ENCODE measurements at places on chromosomes 5 and 9.

- DNase-seq: no peak
Measured at GRCh38 chr5:109792613-109793012, 102.9 kb downstream of the MAN2A1 start.

DNA sequence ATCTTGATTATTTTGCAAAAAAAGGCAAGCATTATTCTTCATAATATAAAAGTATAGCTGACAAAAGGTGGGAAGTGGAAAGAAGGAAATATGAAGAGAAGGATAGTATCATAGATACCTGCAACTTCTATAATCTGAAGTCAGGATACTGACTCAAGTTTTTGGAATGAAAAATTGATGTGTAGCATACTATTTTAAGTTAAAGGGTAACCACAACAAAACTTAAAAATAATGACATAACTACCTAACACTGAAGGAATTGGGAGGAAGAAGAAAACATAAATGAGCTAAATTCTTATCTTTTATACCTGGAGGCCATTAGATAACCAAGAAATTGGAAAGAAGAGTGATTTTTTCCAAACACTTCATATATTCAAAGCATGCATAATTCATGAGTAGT lies 51.8 kb upstream of the TLE1 start:
- DNase-seq: no peak

GRCh38 chr5:120463991-120464626 lies at the start of gene PRR16:
PRR16 (plus strand) TSS chr5:120464300.
- DNase-seq: peak; percentile 6

GRCh38 chr5:145536133-145536532 lies 299.0 kb downstream of the PRELID2 start:
- no peak for DNase-seq

DNA sequence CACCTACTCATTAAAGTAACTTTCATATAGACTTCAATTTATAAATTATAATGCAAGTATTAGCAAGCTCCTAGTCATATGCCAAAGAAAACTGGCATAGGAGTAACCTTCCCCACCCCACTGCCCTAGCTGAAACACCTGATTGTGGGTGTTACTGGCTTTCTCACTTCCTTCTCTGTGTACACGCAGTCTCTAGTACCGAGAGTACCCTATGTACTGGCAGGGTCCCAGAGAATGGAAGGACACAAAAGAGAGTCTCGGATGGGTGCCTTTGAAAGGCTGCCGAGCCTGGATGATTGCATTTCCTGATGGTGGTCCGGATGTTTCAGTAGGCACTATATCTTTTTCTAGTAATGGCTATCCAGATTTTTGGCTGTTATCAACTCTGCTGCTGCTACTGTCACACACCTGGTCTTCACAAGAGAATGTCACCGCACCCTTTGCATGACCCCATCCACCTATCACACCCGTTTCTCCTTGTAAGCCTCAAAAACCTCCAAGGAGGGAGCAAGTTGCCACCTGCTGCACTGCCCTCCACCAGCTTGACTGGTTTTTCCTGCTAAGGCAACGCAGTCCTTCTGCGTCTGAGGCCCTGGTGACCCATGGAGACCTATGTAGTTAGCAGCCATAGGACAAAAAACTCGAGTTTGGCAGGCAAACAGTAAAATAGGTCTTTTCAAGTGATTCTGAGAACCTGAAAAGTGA lies 53.8 kb upstream of the CLINT1 start:
- DNase-seq: no peak

DNA sequence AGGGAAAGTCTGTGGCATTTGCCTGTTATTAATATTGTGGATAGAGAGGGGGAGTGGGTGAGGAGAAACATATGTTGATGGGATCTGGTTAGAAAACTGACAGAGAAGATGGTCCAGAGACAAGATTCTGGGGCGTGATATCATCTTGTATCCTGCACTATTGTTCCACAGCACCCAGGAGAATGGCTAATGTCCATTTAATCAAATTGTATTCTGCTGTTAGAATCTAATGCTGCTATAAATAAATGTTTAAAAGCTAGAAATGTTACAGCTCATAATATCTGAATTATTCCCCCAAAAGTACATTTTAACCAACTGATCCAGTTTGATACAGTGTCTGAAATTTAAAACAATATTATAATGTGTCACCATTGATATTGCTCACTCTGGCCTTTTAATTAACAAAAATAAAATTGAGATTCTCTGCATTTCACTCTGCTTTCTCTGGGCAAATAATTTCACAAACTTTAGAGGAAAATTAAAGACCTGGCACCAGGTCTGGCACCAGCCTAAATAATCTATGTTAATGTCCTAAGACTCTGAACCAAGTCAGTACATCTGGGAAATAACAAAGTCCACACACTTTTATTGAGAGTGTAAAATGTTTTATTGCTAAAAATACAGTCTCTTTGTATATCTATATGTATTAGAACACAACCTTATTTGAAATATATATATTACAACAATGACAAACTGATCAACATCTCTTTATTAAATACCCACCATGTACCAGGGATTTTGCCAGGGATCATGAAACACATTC lies 18.8 kb downstream of the HTR4 start:
- no peak for DNase-seq

- no peak for DNase-seq
Measured at GRCh38 chr9:97559111-97559514, 57.6 kb downstream of the TMOD1 start.

DNA sequence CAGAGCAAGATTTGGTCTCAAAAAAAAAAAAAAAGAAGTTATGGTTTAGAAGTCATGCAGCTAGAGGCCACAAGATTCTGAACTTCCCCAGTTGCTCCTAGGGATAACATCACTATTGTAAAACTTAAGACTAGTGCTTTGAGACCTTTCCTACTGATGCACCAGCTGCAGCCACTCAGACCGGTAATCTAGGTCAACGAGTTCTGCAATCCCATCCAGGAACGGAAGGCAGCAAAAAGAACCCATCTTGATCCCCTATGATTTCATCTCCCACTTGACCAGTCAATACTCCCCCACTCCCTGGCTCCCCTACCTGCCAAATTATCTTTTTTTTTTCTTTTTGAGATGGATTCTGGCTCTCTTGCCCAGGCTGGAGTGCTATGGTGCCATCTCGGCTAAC lies 46.9 kb upstream of the TTC39B start:
- DNase-seq: no peak

DNA sequence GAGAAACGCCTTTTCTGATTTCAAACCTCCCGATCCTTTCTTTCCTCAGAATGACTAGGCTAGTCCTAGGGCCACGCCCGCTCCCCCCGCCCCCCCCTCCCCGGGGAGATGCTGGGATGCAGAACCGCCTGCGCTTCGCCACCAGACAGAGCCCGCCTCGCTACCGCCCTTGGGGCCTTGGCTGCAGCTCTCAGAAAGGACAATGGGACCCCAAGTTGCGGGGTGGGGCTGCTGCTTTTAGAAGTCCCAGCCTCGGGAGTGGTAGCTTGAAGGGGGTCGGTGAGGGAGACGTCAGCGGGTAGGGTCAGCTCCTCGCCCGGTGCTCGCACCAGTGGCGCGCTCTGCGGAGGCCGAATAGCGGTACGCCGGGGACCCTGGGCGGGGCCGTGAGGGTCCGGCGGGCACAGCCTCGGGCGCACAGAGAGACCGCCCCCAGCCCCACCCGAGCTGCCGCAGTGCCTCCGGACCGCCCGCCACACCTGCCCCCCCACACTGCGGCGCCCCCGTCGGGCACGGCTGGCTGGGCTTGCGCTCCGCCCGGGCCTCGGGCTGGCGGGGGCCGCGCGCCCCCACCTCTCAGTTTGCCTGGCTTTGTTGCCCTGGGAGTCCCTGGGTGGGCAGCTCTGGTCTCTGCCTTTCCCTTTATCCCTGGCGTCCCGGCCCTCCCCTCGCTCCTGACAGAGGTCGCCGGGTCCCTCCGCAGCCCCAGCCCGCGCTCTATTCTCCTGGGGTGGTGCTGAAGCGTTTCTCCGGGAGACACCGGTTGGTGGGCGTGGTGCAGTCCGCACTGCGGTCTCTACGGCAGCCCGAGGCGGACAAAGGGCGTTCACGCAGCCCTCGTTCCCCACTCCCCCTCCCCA lies 1.2 kb downstream of the MAP1B start:
- DNase-seq: peak; percentile 13

DNA sequence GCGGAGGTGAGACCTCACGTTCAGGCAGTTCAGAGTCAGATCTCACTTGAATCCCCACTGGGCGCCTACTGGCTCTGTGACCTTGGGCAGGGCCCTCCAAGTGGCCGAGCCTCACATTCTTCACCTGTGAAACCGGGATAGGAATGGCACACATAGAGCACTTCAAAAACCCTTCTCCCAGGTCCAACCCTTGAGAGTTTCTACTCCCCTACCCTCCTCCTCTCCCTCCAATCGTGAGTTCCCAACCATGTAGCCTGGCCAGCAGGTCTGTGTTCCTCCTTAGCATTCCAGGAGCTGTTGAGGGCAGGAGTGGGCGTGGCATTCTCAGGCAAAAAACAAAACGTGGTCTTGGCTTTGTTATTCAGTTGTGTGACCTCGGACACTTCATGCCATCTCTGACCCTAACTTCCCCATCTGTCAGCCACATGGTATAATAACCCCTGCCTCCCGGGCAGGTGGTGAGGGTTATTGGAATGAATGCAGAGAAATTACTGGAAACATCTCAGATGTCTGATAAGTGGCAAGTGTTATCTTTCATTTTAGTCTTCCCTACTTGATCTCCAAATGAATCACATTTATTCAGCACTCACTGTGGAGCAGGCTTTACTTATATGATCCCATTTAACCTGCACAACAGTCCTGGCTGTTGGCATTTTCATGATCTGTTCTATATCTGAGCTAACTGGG lies 112.8 kb upstream of the BOD1 start:
- no peak for DNase-seq

DNA sequence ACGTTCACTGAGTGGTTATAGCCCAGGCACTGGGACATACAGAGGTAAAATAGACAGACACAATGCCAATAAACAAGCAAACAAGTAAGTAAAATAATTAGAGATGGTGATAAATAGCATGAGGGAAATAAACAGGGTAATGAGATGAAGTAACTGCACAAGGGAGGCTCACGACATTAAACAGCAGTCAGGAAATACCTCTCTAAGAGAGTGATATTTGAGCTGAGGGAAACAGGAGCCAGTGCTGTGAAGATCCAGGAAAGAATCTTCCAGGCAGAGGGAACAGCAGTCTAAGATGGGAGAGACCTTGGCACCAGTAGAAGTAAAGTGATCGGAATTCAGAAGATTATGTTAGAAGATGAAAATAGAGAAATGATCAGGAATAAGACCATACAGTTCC lies 279.4 kb downstream of the HINT1 start:
- DNase-seq: no peak

DNA sequence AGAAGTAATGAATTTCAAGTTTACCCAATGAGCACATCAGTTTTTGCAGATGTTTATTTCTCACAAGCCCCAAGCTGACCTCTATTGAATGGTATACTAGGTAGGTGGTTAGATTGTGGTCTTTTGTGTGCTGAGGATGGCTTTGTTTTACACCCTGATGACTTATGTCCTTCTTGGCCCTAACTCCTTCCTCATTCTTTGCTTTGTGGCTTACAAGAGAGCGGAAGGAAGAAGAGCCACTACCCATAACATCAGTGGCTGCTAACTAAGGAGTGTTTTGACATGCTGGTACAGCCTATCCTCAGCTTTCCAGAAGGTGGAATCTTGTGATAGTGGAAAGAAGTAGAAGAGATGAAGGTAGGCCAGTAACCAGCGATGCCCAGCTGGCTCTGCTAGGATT lies 85.7 kb upstream of the NTRK2 start:
- DNase-seq: no peak

GRCh38 chr9:38062498-38063362 lies 6.3 kb downstream of the SHB start:
- DNase-seq: no peak

- peak; percentile 75 for DNase-seq
Measured at GRCh38 chr9:4339357-4339756, 39.5 kb upstream of the GLIS3 start.

DNA sequence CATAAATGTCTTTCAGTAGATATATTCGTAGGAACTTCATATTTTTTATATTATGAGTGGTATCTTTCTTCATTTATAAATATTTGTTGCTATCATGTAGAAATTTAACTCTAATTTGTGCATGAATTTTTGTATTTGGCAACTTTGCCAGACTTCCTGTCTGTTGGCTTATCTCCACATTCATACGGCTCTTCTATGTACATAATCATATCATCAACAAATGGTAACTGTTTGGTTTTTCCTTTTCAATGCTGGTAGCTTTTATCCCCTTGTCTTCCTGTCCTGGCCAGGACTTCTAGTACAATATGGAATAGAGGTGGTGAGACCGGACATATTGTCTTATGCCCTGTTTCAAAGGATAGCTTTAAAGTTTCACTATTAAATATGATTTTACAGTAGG lies 132.3 kb upstream of the COL5A1 start:
- no peak for DNase-seq

- DNase-seq: peak; percentile 42
Measured at GRCh38 chr5:146699138-146699537, 179.4 kb downstream of the PPP2R2B start.

DNA sequence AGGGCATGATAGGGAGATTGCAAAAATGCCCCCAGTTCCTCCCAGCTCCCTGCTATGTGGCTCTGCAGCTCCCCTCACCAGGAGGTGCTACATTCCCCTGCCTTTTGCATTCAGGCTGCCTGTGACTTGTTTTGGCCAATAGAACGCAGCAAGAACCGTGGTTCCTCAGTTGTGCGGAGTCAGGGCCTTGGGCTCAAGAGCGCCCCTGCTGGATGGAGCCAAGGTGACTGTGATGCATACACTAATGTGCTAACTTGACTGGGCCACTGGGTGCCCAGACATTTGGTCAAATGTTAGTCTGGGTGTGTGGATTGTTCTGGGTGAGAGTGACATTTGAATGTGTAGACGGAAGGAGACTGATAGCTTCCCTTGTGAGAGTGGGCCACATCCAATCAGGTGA lies 123.3 kb upstream of the MVB12B start:
- no peak for DNase-seq

- DNase-seq: peak; percentile 66
Measured at GRCh38 chr5:10307206-10308148, at the start of gene CMBL. CMBL (minus strand) TSS chr5:10307902; CDS start chr5:10290762, 17,140 bp downstream.

GRCh38 chr9:6105738-6106137 lies 90.3 kb upstream of the RANBP6 start:
- DNase-seq: no peak

- DNase-seq: no peak
Measured at GRCh38 chr5:89327608-89328007, 444.6 kb upstream of the MEF2C start.

- no peak for DNase-seq
Measured at GRCh38 chr5:110099572-110099971, 409.8 kb downstream of the MAN2A1 start.

- no peak for DNase-seq
Measured at GRCh38 chr5:14408969-14409586, 172.5 kb upstream of the OTULINL start.
